ENCODE measurements at places on chromosomes 7 and 10.

- DNase-seq, result no peak
Measured at GRCh38 chr10:10813656-10814055, 204.0 kb upstream of the CELF2 start.

GRCh38 chr10:127798111-127798510 lies 61.1 kb downstream of the FOXI2 start:
- no peak for DNase-seq

- no peak for DNase-seq
Measured at GRCh38 chr10:60358282-60358681, 31.4 kb downstream of the ANK3 start.

DNA sequence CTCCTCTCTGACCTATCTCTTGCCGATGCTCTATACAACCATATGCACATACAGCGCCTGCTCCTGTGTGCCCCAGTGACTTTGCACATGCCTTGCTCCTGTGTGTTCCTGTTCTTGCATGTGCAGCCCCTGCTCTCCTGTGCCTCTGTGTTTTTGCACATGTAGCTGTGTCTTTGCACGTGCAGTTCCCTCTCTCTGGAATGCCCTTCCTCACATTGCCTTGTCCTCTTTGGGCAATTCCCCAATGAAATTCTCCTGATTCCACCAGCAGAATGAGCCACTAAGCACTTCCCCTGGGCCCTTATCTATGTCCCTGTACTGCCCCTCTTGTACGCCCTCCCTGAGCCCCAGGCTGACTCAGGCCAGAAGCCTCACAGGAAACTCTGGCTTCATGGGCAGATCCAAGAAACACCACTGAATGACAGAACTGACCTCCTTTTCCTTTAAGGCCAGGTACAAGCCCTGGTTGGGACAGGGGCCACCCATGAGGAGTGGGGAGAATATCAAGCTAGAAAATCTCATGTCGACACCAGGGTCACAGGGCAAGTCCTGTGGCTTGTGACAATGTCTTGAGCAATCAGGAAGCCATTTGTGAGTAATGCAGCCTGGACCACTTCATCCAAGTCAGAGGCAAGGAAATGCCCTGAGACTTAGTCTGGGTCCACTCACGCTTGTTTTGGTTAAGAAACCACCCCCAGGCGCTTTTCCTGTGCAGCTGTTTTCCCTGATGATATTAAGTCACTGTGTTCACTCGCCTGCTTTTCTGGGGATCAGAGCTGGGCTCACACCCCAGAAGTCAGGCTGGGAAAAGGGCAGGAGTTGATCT lies 1.9 kb upstream of the ARHGAP22 start:
- no peak for DNase-seq

DNA sequence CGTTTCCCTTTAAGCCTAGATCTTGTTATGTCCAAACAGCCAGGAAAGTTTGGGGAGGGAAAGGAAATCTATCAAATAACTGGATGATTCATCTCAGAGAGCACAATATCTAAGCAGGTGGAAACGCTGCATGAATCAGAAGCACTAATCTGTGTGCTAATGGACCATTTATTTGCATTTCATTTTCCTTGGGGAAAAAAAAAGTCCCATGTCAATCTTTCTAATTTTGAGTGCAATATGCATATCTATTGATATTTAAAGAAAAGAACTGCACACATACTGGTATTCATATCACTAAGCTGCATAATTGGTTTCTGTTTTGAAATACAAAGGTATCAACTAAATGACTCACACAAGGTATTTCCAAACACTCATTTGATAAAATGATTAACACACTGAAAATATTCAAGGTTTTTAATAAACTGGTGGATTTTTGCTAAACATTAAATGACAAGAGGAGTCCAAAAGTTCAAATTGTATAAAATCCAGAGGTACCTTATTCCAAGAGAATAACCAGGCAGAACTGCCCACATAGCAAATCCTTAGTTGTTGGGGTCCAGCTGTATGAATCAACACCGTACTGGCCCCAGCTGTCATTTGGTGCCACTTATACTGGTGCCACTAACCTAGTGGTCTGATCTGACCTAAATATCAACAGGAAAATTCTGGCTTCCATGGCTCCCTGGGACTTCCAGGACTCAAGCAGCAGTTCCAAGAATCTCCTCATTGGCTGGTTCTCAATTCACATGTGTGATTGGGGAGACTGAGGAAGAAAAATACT lies 122.2 kb upstream of the SP4 start:
- DNase-seq, result no peak

GRCh38 chr7:108246227-108246837 lies 116.2 kb upstream of the LAMB4 start:
- DNase-seq, result no peak

- DNase-seq, result no peak
Measured at GRCh38 chr10:73816917-73817729, 5.7 kb upstream of the NDST2 start.

All from esophagus squamous epithelium (tissue), 5 donors.